ENCODE measurements at places on chromosomes 4 and X. TPM values are rescaled to one million over a fixed set of nuclear protein-coding genes. Genes with fewer than 3 reads are reported as not detected.

- no peak for DNase-seq
Observed at GRCh38 chrX:470686-471085, 84.0 kb upstream of the PPP2R3B start.

GRCh38 chr4:104616401-104616820 lies 121.7 kb upstream of the CXXC4 start:
- DNase-seq, result peak; percentile 54

DNA sequence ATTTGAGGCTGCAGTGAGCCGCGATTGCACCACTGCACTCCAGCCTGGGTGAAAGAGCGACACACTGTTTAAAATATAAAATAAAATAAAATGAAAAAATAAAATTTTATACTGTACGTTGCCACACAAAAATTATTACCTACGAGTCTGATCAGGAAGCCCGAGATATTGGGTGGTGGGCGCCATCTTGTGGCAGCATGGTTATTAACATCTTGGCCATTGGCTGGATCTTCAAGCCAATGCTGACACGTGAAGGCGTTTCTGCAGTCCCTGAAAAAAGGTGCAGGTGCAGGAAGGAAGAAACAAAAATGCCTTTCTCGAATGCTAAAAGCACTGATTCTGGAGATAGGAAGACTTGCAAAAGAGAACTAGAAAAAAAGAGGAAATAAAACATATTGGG lies 4.9 kb upstream of the TLR8 start:
- peak; percentile 73 for DNase-seq

DNA sequence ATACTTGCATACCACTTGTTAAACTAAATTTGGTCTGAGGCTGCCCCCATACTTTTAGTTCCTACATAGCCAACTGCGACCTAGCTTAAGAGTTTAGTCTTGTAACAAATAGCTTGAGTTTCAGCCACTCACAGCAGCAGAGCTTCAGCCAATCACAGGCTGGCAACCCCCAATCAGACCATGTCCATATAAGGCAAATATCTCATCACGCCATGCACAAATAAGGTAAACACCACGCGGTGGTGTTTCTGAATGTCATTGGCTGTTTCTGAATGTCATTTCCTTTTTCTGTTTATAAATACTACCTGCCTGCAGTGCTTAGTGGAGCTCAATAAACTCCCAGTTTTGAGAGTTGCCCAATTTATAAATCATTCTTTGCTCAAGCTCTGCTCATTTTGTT lies 143.1 kb upstream of the MAD2L1 start:
- DNase-seq, result no peak

GRCh38 chrX:136725441-136726104 lies 55.2 kb downstream of the ARHGEF6 start:
- no peak for DNase-seq

DNA sequence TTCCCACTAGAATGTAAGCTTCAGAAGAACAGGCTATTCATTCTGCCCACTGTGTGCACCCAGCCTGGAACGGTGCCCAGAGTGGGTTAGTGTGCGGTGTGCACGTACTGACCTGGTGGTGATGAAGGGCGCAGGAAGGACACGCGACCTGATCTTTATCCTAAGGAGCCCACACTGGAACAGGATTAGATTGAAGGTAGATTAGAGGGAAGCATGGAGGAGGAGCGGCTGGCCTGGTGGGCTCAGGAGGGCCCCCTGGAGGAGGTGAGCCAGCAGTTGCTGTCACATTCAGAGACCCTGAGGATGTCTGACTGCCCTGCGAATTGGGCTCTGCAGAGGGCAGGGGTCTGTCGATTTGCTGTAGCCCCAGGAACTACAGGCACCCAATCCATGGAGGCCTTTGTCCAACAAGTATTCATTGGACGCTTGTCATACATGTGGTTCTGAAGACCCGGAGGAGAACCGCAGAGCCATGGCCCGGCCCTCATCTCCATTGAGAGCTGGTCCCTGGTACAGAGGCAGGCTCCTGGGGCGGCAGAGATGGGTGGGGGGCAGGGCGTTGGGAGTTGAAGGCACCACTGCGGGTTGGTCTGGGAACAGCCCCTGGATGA lies 73.2 kb downstream of the HTRA3 start:
- DNase-seq, result peak; percentile 42

GRCh38 chr4:86452422-86452891 lies 92.6 kb upstream of the MAPK10 start:
- peak; percentile 62 for DNase-seq

DNA sequence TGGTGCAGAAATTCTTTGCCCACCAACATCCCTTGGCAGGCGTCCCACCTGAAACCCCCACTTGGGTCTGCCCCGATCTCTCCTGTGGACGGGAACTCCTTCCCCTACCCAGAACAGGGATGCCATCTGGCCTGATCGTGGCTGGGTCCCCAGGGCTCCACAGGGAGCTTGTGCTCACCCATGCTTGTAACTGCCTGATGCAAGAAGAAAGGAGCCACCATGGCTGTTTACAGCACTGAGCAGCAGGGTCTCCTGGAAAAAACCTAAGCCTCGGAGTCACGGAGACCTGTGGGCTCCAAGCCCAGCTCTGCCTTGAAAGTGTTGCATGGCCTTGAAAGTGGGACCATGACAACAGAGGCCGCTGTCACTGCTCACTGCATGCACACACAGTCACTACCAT lies 101.5 kb upstream of the AFAP1 start:
- no peak for DNase-seq

GRCh38 chr4:174154215-174154854 lies 129.1 kb downstream of the FBXO8 start:
- DNase-seq, result peak; percentile 8

DNA sequence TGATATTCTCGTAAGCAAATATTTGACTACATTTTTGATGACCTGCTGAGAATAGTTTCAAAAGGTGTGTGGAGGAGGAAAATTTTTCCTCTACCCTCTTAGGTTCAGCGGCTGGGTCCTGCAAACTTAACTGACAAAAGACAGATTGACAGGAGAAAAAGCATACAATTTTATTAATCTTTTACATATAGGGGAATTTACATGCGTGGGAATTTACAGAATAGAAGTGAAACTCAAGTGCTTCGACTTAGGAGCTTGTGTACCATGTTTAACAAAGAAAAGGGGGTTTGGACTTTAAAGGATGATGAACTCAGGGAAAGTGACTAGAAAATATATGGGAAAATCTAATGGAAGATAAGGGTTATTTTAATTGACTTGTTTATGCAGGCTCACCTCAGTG lies 2.5 kb downstream of the HERC6 start:
- no peak for DNase-seq

DNA sequence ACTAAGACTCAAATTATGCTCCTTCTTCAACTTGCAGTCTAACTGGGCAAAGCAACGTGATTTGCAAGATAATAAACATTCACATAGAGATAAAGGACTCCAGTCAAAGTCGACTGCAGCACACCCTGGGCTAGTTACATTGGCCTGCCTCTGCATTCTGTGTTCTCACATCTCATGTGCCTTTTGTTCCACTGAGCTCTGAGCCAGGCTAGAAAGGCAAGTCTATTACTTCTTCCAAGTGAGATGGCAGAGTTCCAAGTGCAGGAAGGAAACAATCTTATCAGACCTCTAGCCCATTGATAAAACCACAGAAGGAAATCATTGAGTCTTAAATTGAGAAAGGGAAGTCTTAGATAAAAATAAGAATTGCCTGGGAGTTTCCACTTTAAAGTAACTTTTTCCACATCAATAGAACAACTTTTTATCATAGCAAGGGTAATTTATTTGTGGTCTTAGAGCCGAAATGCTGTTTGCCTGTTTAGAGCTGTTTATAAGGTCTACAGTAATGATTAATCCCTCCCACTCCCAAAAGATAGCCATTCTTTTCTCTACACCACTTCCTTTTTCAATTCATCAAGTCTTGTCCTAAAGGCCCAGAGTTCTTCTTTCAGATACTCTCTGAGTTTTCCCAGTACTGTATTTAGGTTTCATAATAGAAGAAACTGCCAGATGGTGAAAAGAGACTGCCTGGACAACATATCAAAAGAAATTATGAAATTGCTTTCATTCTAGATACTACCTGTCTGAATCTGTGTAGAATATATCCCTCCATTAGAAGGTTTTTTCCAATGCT lies 200.2 kb downstream of the GUCY2F start:
- peak; percentile 12 for DNase-seq

CABS1 gene
- not detected for total RNA-seq

LRP2BP gene
- 1.7 TPM for total RNA-seq

LEF1 gene
- 0.76 TPM for total RNA-seq

GABRQ gene
- not detected for total RNA-seq

AMOT gene
- 12.8 TPM for total RNA-seq

NLGN3 gene
- total RNA-seq, result 0.75 TPM

MAGEE2 gene
- total RNA-seq, result 0.36 TPM

EPGN gene
- total RNA-seq, result not detected

NHS gene
- 1.6 TPM for total RNA-seq
